Activated CD4-positive, alpha-beta T cell treated with anti-CD3 and anti-CD28 coated beads, Interleukin-2, amount 10 ng/mL, durations not matched to agents 24 days and 14 days (primary cell): ENCODE measurements at places on chromosomes 3 and 15.

- DNase-seq, result no peak
Observed at GRCh38 chr15:68566377-68566954, 12.3 kb upstream of the CORO2B start.

- no peak for DNase-seq
Observed at GRCh38 chr15:80159811-80160569, 7.2 kb downstream of the FAH start.

- DNase-seq, result no peak
Observed at GRCh38 chr3:143809121-143809621, 39.1 kb downstream of the SLC9A9 start.

DNA sequence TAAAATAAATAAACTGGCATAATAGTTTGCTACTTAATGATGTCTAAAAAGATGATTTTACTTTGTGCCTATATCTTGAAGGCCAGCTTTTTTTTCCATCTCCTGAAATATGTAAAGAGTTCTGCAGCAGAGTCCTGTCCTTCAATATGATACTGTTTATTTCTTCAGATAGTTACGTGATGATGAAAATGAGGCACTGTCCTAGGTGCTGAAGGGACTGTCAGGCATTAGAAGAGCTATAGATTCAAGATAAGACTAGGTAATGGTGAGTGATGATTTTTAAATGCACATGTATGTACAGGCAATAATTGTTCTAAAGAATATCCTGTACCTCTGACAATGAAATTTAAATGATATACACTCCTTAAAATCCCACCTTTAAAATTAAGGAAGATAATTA lies 326.9 kb upstream of the DNAJC19 start:
- DNase-seq, result no peak

- DNase-seq, result no peak
Observed at GRCh38 chr3:197196192-197196591, 102.2 kb downstream of the DLG1 start.
